Immature natural killer cell (primary cell): ENCODE measurements at places on chromosomes 7 and 10. TPM values are rescaled to one million over a fixed set of nuclear protein-coding genes. Genes with fewer than 3 reads are reported as not detected.

The PRTFDC1 gene
- 1.3 TPM for polyA plus RNA-seq

The SPDYE6 gene
- polyA plus RNA-seq = not detected

The LGI1 gene
- polyA plus RNA-seq = not detected

The NXPH1 gene
- polyA plus RNA-seq = not detected

The CHAT gene
- not detected for polyA plus RNA-seq

The AOC1 gene
- not detected for polyA plus RNA-seq

The TYW1B gene
- 0.88 TPM for polyA plus RNA-seq

The RBP3 gene
- polyA plus RNA-seq = not detected

The MKLN1 gene
- 17.5 TPM for polyA plus RNA-seq

The CACNA2D1 gene
- not detected for polyA plus RNA-seq

The BHLHA15 gene
- not detected for polyA plus RNA-seq

The NPSR1 gene
- polyA plus RNA-seq = not detected

The PLAC9 gene
- not detected for polyA plus RNA-seq

The CLDN4 gene
- polyA plus RNA-seq = not detected

DNA sequence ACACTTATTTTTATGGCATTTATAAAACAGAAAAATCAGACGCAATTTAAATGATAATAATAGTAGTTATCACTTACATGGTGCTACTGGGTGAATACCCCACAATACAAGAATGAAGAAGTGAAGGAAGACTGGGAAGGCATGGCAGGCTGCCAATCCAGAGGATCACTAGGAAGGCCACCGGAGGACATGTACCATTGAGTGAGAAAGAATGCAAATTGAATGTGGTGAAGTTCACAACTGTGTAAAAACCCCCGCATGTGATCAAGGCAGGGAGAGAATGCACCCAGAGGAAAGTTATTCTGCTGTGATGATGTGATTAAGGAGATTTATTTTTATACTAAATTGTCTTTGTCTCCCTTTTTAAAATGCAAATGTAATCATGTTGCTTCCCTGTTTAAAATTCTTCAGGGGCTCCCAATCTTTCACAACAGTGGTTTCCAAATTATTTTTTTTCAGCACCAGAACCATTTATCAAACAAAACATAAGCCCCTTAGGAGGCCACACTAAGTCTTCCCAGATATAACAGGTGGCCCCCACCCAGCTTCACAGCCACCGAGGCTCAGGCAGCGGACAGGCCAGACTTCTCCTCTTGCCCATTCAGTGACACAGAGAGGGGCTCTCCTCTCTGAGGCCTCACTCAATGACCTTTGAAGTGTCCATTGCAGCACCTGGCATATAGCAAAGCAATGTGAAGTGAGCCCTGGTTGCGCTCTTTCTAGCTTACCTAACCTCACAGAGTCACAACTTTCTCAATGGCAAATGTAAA is 59.6 kb downstream of the FRMPD2 start:
- DNase-seq = no peak

DNA sequence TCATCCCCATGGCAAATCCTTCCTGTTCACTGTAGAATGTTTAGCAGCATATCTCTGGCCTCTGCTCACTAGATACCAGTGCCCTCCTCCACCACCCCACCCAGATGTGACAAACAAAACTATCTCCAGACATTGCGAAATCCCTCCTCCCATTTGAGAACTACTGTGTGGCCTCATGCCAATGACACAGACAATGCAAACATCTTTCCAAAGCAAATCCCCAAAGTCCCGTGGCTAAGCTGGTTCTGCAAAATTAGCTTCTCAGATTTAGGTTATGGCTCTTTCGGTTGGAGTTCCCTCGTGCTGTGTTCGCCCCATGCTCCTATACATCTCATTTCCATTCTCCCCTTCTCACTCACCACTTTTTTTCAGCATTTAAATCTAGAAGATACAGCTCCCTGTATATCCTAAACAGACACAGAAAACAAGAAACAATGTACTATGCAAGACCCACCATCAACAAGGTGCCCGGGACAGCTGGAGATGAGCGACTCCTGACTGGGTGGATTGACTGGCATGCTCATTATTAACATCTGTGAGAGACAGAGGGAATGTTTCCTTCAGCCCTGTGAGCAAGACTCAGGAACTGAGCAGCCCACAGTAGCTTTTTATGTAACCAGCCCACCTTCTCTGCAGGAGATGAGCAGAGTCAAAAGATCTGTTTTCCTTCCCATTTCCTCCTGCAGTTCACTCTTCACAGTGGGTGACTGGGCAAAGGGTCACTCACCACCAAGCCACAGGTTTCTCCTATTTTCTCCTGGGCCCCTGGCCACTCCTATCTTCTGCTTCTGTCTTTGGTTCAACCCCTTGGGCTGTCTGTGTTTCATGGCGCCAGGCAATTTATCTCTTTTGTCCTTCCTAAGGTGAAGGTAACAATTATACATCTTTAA is 225.7 kb upstream of the AOAH start:
- DNase-seq = no peak

DNA sequence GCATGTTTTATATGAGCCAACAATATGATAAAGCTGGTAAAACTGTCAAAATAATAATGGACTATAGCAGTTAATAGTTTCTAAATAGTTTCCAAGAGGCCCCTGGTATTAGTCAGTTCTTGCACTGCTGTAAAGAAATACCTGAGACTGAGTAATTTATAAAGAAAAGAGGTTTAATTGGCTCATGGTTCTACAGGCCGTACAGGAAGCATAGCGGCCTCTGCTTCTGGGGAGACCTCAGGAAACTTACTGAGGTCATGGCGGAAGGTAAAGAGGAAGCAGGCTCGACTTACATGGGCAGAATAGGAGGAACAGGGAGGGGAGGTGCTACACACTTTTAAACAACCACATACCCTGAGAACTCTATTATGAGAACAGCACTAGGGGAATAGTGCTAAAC is 104.6 kb downstream of the PPP1R9A start:
- no peak for DNase-seq

DNA sequence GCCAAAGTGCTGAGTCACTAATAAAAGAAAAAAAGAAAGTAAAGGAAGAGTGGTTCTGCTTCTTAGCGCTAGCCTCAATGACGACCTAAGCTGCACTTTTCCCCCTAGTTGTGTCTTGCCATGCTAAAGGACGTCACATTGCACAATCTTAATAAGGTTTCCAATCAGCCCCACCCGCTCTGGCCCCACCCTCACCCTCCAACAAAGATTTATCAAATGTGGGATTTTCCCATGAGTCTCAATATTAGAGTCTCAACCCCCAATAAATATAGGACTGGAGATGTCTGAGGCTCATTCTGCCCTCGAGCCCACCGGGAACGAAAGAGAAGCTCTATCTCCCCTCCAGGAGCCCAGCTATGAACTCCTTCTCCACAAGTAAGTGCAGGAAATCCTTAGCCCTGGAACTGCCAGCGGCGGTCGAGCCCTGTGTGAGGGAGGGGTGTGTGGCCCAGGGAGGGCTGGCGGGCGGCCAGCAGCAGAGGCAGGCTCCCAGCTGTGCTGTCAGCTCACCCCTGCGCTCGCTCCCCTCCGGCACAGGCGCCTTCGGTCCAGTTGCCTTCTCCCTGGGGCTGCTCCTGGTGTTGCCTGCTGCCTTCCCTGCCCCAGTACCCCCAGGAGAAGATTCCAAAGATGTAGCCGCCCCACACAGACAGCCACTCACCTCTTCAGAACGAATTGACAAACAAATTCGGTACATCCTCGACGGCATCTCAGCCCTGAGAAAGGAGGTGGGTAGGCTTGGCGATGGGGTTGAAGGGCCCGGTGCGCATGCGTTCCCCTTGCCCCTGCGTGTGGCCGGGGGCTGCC is at the start of gene IL6:
IL6 (plus strand) TSS at position 294 of the 807 bp plus-strand sequence; CDS start at position 357, 63 bp downstream.
- DNase-seq = no peak

GRCh38 chr7:35313575-35313974 is 59.7 kb upstream of the TBX20 start:
- no peak for DNase-seq

GRCh38 chr7:107591421-107591820 is 11.4 kb downstream of the BCAP29 start:
- no peak for DNase-seq

DNA sequence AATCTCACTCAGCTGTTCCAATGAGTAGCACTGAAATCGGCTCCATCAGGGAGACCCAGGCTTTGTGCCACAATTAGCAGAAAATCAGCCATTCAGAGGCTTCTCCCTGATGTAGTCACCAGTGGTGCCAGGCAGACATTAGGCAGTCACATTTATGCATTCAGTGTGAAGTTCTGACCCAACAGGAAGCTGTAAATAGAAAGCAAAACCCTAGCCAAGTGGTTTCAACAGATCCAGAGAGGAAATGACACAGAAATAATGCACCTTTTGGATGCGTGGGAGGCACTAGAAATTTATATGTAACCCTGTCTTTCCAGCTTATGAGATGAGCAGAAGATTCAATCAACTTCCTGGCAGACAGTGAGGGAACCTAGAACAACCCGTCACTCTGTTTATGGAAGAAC is 186.4 kb downstream of the PDE1C start:
- peak; percentile 51 for DNase-seq

GRCh38 chr7:116706668-116707126 is 34.7 kb downstream of the MET start:
- DNase-seq = no peak

DNA sequence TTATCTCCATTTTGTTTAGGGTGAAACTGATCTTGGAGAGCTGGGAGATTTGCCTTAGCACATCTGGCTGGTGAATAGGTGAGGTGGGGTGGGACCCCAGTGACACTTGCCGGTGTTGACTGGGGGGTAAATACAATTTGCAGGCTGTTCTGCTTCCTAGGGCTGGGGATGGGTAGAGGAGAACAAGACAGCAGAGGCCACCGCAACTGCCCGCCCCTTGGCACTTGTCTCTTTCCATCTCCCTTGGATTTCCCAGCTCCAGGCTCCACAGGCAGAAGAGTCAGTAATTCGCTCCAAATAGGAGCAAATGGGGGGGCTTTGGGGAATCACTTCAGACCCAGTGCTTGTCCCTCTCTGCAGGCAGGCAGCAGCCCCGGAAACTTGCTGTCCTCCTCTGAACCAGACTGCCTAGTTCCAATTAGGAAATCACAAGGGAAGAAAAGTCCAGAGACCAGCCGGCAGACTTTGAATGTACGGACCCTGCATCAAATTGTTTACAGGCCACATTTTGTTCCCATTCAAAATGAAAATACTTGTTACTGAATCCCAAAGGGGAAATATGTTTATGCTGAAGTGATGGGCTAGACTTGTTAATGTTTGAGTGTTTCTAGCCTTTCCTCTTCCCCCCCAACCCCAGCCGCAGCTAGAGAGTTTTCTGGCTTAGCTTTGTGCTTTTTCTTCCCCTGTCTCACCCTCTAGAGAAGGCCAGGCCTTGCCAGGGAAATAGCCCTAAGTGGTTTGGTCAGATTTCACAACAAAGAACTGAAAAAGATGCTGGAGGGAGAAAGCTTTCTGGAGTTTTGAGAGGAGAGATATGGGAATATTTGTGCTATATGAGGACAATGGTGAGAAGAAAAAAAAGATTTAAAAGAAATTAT is 10.0 kb upstream of the INPP5F start:
- DNase-seq = no peak

DNA sequence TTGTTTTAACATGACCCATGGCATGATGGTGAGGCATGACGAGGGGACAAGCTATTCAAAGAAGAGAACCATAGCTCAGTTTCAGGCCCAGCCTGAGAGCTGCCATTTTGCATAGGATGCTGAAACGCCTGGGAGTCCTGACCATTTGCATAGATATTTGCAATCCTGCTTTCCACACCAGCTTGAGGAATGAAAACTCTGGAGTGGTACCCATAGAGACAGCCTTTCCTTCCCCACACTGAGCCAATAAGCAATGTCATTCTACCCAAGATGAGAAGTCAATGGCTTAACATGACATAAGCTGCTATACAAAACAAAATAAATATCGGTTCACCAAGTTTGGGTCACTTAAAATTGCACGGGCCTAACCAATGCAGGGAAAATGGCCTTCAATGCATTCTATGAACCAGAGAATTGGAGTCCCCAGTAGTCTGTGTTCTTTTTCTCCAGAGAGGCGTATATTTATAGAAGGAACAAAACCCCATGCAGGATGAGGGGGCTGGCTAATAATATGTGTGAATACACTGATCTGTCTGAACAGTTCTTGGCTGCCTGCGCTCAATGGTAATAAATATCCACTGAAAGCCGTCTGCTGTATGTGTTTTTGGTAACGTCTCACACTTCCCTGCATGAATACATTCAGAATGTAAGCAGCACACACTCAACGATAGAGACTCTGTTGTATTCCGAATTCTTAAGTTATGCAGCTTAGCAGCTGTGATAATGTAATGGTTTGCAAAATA is 329.3 kb downstream of the FRMD4A start:
- DNase-seq = no peak

DNA sequence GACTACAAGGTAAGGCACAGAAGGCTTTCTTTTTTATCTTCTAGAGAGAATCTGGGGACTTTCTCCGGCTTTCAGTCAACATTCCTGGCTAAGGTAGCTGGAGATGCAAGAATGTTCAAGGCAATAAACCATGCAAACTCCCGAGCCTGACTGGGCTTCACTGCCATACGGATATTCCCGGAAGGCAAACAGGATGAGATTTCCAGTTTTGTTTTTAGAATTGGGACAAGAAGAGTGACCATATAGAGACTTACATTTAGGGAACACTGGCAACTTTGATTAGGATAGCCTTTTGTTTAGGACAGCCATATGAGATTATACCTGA is 269 bp downstream of the CALD1 start:
- no peak for DNase-seq

- no peak for DNase-seq
These were observed 16.4 kb downstream of the PTTG1IP2 start for GRCh38 chr7:90485734-90486316.

- DNase-seq = no peak
These were observed 17.5 kb downstream of the STEAP1B start for GRCh38 chr7:22482503-22482902.

GRCh38 chr7:44045226-44046014 is 918 bp downstream of the DBNL start:
- no peak for DNase-seq

- no peak for DNase-seq
These were observed 2.7 kb downstream of the PRSS37 start for GRCh38 chr7:141838581-141838980.

GRCh38 chr10:102682416-102682815 is 31.8 kb downstream of the ARL3 start:
- no peak for DNase-seq

GRCh38 chr7:2006231-2006771 is 226.4 kb downstream of the MAD1L1 start:
- no peak for DNase-seq
